Memory B cell (primary cell): ENCODE measurements at places on chromosomes 3 and 15.

- DNase-seq, result no peak
Observed at GRCh38 chr3:113507501-113508067, 7.4 kb downstream of the SPICE1 start.

GRCh38 chr15:37446921-37447320, 346.6 kb upstream of the MEIS2 start:
- no peak for DNase-seq

DNA sequence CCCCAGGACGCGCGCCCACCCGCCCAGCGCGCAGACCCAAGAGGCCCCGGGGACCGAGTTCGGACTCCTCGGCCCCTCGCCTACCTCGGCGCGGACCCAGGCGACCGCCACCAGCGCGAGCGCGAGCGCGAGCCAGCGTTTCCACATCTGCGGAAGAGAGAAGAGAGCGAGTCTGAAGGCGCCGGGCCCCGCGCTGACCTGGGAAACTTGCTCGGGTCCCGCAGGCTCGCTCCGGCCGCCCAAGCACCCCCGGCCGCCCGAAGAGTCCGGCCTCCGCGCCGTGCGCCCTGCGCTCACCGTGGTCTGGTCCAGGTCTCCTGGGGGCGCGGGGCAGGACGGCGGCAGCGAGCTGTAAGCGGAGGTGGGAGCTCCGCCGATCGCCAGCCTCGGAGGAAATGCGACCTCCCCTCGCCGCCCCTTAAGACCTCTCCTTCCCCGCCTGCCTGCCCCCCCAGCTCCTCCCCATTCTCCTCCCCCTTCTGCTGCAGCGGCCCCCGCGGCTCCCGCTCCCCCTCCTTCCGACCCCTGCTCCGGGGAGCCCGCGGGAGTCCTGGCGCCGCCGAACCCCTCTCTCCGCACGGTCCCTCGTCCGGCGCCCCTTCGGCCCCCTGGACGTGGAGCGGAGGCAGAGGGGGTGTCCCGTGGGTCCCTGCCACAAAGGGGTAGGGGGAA, at the start of gene FSTL1:
Gene FSTL1 (minus strand): TSS at position 393 of the 672 bp plus-strand sequence. CDS start 246 bp downstream, at position 147.
- DNase-seq, result no peak

DNA sequence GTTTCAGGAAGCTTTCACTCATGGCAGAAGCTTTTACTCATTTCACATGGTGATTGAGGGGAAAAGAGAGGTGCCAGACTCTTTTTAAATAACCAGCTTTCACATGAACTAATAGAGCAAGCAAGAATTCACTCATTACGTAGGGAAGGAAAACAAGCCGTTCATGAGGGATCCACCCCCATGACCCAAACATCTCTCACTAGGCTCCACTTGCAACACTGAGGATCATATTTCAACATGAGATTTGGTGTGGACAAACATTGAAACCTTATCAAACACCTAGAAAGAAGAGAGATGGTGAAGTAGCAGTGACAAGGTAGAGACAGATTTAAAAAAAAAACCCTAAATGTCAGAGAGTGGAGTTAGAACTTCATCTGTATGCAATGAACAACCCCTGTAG, 408.6 kb upstream of the PDZRN3 start:
- DNase-seq, result no peak

DNA sequence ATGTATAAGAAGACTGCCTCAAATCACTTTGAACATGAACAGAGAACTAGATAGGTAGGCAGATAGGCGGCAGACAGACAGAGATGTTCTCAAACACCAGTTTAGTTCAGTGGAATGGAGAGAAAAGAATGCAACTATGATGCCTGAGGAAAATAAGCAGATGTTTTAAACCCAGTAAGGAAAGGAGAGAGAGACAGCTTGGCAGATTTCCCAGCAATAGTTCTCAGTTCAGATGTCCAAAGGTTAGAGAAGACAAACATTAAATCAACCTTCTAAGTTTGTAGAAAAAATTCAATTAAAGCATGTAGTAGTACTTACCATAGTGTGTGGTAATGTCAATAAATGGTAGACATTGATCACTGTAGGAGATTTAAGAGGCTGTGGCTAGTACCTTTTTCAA, 209.6 kb upstream of the PFN2 start:
- no peak for DNase-seq

GRCh38 chr15:77546870-77547269, 85.8 kb downstream of the LINGO1 start:
- no peak for DNase-seq

DNA sequence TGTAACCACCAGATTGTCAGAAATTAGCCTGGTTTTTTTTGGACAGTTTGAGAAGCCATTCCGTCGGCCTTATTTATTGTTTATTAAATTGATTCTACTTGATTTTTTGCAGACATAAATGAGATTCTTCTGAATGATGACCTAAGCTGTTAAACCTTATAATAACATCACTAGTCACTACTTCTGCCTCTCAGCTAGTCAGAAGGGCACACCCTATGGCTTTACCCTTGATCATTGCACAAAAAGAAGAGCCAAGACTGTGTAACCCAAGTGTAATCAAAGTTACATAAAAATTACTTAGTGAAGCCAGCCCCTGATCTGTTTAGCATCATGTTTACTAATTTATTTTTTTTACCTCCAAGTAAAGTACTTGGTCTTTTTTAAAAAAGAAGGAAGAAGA, 64.3 kb downstream of the CHL1 start:
- no peak for DNase-seq

- no peak for DNase-seq
Observed at GRCh38 chr15:33314069-33314468, 3.3 kb downstream of the RYR3 start.

GRCh38 chr3:112847692-112848091, 1.0 kb upstream of the CD200R1L start:
- DNase-seq, result no peak

GRCh38 chr15:92502336-92502735, 108.7 kb downstream of the ST8SIA2 start:
- DNase-seq, result no peak

DNA sequence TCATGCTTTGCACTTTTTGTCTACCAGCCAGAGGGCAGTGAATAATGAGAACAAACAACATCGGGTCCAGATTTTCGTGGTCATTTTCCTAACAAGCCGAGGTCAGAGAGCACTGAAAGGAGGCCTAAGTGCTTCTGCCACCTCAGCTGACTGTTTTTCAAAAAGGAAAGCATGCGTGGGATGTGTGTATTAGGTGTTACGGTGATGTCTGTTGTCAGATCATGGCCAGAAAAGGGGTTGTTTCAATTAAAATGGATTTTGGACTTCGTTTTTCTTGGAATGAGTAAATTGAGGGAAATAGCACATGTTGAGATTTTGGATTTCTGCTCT, 99.5 kb downstream of the APBA2 start:
- DNase-seq, result no peak

DNA sequence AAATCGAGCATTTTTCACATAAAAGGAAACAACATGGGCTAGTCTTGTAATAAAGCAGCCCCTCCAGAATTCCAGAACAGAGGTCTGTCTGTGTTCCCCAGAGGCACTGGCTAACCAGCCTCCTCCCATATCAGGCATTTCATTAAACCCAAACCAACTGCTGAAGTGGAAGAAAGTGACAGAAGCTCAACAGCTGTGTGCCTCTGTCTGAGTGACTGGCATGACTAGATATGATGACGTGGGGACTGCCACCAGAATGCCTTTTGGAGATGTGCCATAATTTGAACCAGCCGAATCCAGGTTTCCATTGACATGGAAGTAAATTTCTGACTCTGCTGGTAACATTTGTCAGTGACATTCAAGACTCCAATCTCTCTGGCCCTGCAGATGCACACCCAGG, 8.7 kb downstream of the LIMD1 start:
- DNase-seq, result no peak

GRCh38 chr3:94158512-94158911, 95.7 kb downstream of the NSUN3 start:
- DNase-seq, result no peak

DNA sequence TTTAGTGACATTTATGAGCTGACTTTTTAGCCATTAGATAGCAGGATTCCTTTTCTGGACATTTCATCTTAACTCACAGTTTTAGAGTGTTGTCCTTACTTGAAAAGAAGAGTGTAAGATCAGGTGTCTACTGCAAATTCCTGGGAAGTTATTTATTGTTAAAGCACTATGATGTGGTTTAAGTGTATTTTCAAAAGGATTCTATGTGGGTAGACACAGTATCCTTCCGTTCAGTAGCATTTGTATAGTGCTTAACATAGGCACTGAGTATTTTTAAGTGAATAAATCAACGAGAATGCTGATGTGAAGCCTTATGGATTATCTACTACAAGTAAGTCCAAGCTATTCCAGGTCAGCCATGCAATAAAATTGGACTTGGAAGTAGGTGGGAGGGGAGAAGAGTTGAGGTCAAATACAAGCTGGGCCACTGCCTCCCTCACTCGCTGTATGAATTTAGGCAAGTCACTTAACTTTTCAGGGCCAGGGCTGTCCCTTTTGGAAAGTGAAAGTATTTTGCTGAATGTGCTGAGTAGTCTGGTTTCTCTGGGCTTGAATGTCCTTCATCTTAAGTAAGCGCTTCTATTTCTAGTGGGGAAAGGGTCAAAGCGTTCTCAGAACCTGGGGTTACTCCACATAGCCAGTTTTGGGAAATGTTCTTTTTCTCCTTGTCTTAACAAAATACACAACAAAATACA, 48.6 kb downstream of the GAP43 start:
- no peak for DNase-seq

GRCh38 chr3:26799679-26800317, 177.2 kb downstream of the LRRC3B start:
- DNase-seq, result no peak

GRCh38 chr3:134155446-134155845, 95.2 kb downstream of the RYK start:
- no peak for DNase-seq

DNA sequence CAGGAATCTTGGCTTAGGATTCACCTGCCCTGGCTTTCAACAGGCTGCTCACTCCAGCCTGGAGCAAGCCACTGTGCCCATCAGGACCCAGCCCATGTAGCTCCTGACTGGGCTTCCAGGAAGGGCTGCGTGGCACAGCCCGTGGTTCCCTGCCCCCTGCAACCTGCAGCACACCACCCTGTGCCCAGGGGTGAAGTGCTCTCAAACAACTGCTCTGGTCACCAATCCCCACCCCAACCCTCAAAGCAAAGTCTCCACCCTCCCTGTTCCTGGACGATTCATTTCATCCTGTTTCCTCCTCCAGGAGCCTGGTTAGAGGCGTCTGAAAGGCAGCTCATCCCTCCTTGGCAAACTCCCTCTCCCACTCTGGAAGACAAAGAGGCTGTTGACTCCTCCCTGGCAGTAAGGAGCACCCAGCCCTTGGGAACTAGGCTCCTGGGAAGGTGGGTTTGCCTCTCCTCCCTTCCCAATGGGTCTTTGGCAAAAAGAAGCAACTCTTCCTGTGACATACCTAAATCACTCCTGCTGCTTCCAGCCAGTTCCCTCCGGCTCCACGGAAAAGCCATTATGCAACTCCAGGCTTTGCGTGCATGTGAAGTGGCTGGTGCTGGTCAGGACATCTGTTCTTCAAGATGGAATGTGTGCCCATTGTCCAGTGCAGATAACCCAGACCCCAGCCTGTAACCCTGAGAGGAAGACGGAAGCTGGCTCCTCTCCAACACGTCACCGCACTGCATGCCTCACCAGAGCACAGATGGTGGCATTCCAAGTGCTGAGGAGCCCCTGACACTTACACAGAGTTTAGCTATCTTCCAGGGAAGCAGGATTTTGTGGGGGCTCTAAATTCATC, 29.1 kb upstream of the VIPR1 start:
- no peak for DNase-seq

GRCh38 chr3:178705925-178706324, 169.7 kb downstream of the KCNMB2 start:
- DNase-seq, result no peak

- DNase-seq, result peak; percentile 86
Observed at GRCh38 chr3:52220380-52221026, 4.9 kb downstream of the TLR9 start.

DNA sequence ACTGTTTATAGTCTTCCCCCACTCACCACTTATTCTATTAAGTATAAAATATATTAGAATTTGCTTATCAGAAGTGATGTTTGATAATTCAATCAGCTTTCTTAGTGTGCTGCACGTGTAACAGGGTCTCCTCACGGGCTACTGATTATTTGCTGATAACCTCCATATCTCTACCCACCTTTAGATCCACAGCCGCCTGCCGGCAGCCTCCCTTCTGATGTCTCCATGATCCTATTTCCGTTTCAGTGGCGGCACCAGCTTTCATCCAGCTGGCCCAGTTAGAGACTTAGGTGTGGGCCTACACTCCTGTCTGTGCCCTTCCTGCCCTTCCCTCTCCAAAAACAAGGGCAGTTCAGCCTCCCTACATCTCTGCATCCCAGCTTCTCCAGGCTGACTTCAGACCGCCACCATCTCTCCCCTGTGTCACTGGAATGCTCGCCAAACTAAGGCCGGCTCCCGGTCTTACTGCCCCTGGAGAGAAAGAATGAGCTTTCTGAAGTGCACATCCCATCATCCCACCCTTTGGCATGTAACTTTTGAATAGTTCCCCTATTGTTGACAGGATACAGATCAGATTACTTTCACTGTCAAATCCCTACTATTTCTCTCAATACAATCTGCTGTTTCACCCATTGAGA, 76.6 kb upstream of the PRTG start:
- no peak for DNase-seq

DNA sequence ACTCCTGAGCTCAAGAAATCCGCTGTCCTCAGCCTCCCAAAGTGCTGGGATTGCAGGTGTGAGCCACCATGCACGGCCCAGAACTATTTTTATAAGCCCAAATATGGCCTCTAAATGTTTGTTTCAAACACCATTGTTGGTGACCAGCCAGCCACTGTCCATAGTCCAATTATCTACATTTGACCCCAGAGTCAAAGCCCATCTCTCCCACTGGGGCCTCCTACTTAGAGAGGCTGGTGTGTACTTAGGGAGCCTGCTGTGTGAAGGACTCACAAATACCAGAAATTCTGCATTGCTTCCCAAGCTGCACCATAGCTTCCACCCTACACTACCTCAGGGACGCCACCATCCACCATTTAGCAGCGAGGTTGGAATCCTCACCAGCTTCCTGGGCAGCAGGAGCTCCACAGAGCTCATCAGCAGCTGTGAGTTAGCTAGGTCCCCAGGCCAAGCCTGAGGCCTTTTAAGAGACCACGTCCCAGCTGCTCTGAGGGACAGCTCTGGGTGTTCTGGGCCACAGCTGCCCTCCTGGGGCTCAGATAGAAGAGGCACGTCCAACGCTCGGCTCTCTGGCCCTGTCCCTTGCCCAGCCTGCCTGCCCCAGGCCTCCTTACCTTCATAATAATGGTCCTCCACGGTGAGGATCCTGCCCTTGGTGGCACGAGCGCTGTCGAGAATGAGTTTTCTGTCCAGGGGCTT, 29.5 kb downstream of the TKT start:
- DNase-seq, result no peak

- no peak for DNase-seq
Observed at GRCh38 chr3:106208251-106208650, 339.4 kb upstream of the CBLB start.

DNA sequence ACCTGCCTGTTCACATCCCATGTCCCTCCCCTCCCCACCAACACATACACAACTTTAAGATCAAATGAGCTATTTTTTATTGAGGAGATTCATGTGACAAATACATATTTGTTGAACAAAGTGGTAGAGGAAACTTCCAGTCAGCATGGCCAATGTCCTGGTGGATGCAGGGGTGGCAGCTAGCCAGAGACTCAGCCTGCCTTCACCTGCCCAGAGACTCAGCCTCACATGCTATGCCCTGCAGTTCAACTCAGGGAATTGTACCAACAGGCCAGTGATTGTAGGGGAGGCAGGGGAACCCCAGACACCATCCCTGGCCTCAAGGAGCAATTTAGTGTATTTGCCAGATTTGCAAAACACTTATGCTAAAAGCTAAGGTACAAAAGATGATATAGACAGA, 136.6 kb downstream of the OPA1 start:
- no peak for DNase-seq
